ENCODE measurements at places on chromosomes 4 and X.

DNA sequence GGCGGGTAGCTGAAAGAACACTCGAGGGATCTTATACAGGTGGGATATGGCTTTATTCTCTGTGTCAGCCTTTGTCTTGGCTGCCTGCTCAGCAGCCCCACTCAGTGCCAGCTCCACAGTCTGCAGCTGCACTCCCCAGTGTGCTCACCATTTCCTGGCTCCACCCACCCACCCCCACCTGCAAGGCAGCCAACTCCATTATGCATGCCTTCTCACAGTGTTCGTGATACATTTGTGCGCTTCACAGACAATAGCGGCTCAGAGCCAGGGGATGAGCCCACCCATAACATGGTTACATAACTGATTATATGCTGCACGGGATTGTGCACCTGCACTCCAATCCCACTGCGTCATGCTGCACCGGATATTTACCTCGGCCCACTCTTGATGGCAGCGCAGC lies 8.8 kb upstream of the TMEM128 start:
- no peak for DNase-seq

DNA sequence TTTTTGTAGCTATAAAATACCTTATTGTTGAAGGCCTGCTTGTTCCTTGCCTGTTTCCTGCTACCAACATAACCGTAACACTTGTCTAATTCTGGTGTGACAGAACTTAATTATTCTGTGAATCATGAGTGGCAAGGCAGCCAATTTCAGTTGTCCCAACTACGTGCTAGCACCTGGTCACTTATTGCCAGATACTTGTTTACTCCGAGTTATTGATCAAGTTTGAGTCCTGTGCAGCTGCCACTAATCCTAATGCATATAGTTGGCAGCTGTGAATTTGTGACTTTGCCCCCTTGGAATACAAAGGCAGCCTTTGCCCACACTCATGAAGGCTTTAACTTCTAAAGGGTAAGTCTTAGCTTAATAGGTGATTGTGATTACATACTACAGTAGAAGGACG lies 7.8 kb upstream of the RNF128 start:
- no peak for DNase-seq

- no peak for DNase-seq
Measured at GRCh38 chrX:138519296-138519695, 192.2 kb downstream of the FGF13 start.

DNA sequence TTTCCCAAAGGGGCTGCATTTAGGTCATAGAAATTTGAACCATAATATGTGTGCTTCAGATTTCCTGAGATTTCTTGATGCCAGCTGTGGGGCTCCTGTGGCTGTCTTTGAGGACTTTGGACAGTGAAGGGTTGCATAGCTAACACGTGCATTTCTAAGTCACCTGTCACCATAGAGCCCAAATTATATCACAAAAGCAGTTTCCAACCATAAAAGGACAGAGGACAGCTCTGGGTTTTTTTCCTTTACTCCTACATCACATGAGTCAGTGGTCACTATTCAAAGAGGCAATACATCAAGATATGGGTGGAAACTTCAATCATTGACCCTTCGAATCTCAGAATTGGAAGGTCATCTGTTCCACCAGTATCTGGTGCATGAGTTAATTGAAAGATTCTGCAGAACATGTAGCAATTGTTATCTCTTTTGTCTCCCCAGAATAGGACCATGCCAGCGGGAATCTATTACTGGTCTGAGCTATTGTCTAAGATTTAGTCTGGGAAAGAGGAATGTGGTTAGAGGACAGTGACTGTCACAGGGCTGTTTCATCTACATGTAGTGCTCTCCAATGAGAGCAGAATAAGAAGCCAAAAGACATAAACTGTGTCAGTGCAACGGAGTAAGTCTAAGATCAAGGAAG lies 133.5 kb downstream of the AASDH start:
- no peak for DNase-seq

- DNase-seq = no peak
Measured at GRCh38 chr4:85828027-85828890, 353.3 kb downstream of the ARHGAP24 start.

- DNase-seq = no peak
Measured at GRCh38 chrX:113059714-113060113, 219.1 kb upstream of the AMOT start.

- peak; percentile 13 for DNase-seq
Measured at GRCh38 chr4:138981930-138982390, 33.6 kb upstream of the NOCT start.

DNA sequence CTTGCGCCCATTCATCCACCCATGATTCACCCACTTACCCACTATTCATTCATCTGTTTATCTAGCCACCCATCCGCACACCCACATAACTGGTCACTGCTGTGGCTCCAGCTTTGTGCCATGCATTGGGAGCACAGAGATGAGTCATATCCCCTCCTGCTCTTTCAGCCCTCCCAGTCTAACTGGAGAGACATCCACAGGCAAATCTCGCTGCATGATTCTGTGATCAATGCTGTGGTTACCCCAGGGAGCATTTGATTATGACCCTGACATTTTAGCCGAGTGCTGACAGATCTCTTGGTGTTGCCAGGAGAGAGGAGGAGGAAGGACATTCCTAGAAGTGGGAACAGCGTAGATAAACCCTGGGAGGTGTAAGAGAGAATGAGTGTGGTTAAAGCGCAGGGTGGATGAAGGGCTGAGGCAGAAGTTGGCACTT lies 10.4 kb upstream of the PORCN start:
- DNase-seq = no peak

DNA sequence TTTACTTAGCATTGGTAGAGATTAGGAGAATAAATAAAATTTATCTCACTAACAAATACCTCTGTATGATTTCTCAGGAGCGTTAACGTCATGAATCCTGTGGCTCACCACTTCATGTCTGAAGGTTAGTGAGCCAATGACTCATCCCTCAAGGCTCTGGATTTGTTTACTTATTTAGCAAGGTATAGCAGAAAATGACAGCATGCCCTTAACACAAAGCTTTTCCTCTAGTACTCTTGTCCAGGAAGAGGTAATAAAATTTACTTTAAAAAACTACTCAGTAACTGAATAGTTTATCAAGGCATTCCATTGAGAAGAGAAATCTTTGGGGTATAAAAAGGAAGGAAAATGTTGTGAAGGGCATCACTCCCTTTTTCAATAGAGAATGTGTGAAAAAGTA lies 823.8 kb downstream of the CCSER1 start:
- peak; percentile 15 for DNase-seq

DNA sequence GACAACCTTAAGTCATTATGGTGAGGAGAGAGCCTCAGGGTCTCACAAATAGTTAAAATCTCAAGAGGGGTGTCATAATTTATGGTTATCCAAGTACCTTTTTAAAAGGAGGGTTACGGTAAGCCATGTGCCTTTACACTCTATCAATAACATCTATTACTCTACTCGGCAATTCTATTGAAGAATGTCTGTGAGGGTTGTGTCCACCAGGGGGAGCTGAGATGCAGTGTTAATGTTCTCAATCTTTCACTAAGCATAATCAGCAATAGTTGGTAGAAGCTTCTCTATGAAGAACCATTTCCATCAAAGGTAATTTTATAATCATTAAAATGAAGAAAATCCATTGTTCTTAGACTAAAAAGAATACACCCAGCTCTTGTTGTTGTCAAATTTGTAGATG lies 457.4 kb downstream of the CENPC start:
- DNase-seq = no peak

DNA sequence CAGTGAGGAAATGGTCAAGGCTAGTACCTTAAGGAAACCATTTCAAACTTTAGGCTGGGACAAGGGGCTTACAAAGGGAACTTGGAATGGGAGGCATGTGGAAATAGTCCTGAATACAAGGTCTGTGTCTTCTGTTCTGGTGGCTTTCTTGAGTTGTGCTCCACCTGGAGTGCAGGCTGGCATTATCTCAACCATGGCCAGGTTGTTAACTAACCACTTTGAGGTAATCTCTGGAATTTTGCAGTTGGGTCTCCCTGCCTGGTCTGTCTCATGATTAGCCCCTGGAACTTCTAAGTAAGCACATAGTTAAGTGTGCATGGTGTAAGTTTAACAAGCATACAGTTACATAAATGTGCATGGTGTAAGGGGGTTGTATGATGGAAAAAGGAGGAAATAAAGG lies 77.5 kb downstream of the PCDH18 start:
- no peak for DNase-seq

DNA sequence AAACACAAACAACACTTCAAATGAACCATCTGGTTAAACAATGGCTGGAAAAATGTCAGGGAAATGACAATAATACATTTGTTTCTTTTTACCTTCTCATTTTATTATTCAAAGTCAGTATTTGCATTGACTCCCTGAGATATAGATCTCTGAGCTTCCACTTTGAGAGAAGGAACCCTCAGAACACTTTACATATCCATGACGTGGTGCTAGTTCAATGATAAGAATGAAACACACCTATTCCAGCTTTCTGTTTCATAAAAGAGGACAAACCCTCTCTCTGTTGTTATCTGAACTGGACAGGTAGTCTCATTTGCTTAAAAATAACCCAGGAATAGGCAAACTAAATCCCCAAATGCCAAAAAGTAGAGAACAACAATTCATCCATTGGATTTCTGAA lies 65.3 kb upstream of the CCSER1 start:
- DNase-seq = no peak

- peak; percentile 46 for DNase-seq
Measured at GRCh38 chr4:55393461-55394320, 2.1 kb upstream of the TMEM165 start.

DNA sequence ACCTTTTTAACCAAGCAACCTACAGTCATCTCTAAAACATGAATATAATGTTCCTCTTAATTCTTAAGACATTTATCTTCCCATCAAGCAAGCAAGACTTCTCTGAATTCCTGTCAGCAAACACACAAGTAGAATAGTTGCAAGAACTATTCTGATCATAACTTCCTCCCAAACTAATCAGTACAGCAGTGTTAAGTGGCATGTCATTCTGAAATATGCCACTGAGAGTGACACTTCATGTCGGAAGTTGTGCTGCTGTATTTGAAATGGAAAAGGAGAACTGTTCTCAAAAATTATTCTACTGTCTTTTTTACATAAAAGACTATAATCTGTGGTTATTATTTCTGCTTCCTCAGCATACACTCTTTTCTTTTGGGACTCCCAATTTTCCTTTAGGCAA lies 546.6 kb downstream of the PCDH18 start:
- no peak for DNase-seq

DNA sequence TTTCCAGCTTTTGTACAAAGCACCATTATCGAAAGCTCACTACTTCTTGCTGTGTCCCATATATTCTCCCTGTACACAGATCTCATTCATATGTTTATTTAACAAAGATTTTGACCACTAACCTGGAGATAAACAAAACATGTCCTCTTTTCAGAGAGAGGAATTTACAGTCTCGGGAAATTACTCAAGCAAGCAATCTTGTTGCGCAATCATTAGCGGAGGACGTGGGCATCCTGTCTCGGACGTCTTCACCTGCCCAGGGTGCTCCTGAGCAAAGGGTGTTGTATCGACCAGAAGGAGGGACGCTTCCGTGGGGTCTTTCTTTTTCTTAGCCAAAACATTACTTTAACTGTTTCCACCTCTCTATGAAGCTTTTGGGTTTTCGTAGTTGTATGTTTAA lies 66.5 kb upstream of the CLCN4 start:
- no peak for DNase-seq

DNA sequence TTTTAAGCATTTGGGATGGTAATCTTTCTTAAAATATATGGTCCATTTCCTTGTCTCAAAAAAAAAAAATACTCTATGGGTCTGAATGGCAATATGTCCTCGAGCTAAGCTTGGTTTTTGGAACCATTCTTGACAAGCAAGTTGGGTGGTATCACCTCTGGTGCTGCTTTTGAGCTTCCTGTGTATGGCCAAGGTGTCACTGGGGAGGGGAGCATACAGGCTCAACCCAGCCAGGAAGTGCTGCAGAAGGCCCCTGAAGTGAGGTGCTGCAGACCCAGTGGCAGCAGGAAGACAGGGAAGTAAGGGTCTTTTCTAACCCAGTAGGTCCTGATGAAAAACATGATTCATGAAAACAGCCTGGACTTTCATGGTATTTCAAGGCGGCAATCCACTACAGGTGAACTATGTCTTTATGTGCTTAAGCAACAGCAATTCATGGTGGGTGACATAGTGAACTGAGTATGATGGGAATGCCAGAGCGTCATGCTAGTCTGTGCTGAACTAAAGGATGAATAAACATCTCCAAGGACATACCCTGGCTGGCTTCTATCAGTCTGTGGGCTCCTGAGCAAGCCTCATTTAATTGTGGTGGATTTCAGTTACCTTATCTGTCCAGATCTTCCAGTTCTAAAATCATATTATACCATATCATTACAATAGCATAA lies 15.1 kb downstream of the TRAPPC2 start:
- no peak for DNase-seq

DNA sequence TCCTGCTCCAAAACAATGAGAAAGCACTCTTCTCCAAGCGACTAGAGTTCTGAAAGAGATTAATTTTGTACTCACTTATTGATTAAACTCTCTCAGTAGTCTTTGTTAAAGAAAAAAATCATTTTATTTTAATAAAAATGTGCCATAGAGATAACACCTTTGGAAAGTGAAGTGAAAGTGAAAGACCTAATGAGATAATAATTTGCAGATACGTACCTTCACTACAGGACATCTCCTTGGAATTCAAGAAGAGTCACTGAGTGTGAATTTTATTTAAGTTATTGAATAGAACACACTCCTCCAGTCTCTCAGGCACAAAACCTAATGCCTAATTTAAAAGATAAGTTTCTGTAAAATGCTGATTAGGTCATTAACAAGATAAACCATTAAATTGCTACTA lies 1070.6 kb upstream of the GRID2 start:
- no peak for DNase-seq

Data from AG04450 (cell line).